ENCODE measurements at places on chromosomes 7 and 10. TPM values are rescaled to one million over a fixed set of nuclear protein-coding genes. Genes with fewer than 3 reads are reported as not detected.
A peak's percentile ranks its signal among the peaks of the same experiment; 100 is the strongest.

HIP1 gene
- 4.5 TPM for total RNA-seq

C10orf67 gene
- not detected for total RNA-seq

FAM25G gene
- total RNA-seq = not detected

NRAP gene
- not detected for total RNA-seq

GRCh38 chr10:5584895-5585516 is 60.2 kb downstream of the CALML3 start:
- H3K4me1 ChIP-seq = peaks cover 86% of the 10 kb centered on the region
- no peaks in the 10 kb centered on the region for H3K36me3 ChIP-seq
- peaks cover 41% of the 10 kb centered on the region for H3K27me3 ChIP-seq
- no peak overlapping the region for H3K27ac ChIP-seq
- peak; percentile 62 for DNase-seq
